ENCODE measurements at places on chromosomes 1 and 21.

- peak; percentile 50 for DNase-seq
These were observed 5.8 kb downstream of the VWA1 start for GRCh38 chr1:1441002-1441888.

- DNase-seq, result no peak
These were observed 341.2 kb downstream of the PTPRU start for GRCh38 chr1:29577512-29577911.

DNA sequence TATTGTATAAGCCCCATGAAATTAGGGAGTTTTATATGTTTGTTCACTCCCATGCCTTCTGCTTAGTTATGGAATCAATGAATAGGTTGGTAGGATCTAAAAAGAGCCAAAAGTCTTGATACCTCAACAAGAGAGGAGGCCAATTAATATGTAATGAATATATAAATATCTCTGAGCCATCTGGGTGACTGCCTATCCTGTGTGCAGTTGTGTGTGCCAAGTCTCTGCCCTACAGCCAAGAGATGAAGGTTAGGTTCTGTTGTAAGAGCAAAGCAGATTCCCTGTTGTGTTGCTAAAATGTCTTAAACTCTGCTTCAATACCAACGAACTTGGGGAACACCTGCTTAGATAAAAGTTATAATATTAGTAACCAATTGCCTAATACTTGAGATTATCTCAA, 61.8 kb upstream of the GORAB start:
- DNase-seq, result no peak

DNA sequence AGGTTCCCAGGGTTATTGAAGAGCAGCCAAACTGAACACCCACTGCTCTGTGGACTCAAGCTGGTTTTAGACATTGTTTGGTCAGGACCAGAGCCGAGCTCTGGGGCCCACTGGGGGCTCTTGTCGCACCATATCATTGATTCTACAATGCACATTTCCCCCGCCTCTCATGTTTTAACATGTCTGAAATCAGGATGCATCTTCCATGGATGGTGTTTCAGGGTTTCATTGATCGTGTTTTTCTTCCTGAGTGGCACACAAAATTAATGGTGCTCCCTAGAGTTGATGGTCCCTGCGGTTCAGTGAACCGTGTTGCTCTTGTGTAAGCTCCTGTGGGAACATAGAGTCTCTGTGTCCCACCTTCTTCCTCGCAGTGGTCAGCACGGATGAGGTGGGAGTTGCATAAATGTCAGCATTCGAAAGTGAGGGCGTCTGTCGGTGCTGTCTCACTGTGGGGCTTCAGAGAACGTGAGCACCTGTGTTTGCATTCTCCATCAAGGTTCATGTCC, 38.3 kb downstream of the GALNT2 start:
- no peak for DNase-seq

- DNase-seq, result peak; percentile 82
These were observed 205.1 kb upstream of the EDN2 start for GRCh38 chr1:41689558-41689981.

DNA sequence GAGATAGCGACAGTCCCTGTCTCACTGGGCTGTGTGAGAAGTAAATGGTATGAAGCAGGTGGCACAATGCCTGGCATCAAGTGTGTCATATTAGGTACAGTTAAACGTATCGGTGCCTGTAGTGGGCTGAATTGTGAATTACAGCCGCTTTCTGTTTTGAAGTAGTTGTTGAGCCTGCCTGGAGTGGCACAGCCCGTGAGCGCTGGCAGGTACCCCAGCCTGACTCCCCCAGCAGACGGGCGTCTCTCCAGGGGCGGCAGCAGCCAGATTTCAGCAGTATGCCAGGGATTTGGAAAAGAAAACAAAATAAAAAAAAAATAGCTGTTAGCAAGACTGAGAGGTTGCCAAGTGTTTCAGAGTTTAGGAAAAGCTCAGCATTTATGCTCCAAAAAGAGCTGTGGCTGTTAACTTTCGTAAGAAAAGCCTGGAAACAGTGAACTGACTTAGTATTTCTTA, 26.6 kb upstream of the GPR153 start:
- DNase-seq, result peak; percentile 40

- DNase-seq, result peak; percentile 28
These were observed 4.8 kb downstream of the ARPC5 start for GRCh38 chr1:183630748-183631147.

DNA sequence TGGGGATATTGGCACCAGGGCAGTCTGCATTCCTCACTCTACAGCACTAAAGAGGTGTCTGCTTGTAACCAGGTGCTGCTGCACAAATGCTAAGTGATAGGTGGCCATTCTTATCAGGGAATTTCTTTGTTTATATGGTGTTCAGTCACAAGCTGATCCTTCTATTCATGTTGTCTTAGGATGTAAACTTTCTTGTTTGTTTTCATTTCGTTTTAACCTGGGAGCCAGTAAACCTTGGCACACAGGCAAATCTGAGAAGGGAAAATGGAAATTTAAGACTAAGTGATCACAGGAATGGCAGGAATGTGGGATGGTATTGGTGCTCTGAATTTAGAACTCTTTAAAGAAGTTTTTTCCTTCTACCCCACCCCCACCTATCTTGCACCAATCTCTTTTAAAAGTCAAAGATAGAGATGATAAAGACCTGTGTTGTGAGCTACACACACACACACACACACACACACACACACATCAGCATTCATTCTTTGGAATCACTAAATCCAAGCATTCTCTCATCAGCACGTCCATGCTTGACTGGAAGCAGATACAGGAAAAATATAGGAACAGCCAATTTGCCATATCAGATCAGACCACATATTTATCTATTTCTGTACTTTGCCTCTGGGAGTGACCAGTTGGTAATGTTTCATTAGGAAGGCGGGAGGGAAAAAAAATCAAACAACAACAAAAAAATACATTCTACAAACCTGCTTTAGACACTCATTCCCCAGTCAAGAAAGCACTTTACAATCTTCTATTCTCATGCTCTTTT, 451.4 kb upstream of the ADGRL2 start:
- no peak for DNase-seq

DNA sequence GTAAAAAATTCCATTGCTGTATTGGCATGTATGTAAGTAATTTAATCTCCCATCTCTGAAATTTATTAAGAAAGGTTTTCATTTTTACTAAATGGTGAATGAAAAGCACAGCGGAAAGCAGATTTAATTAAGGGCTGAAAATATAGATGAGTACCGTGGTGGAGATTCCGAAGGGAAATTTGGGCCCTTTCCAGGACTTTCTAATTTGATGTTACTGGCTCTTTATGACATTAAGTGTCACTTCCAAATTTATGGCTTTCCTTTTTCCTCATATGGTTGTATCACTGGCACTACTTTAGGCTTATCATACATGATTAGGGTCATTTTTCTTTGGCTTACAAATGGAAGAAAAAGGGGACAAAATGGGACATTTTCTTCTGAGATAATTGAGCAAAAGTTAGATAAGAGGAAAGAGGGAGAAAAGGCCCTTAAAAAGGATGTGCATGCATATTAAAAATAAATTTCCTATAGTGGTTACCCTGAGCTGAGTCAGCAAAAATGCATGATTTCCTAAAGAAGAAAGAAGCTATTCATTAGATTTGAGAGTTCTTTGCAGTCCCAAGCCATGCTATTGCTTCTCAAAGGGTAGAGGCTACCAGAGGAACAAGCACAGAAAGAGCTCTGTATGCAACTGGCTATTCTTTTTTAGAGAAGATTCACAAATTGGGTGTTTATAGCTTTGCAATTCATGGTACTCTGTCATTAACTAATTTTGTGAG, 74.9 kb upstream of the CNIH3 start:
- no peak for DNase-seq

DNA sequence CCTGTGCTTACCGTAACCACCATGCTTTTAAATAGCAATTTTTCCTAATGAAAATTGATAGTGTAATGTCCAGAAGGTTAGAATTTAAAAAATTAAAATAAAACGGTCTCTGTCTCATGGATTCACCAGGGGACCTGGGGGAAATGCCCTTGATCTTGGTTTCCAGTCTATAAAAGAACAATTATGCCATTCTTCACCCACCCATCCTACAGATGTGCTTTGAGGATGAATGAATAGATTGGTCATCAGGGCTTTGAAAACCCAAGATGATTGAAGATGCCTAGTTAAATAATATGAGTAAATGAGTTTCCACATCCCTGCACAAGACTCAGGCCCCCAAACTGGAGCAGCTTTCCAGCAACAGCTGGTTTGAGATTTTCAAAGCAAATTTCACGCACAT, 38.7 kb downstream of the CNN3 start:
- no peak for DNase-seq

DNA sequence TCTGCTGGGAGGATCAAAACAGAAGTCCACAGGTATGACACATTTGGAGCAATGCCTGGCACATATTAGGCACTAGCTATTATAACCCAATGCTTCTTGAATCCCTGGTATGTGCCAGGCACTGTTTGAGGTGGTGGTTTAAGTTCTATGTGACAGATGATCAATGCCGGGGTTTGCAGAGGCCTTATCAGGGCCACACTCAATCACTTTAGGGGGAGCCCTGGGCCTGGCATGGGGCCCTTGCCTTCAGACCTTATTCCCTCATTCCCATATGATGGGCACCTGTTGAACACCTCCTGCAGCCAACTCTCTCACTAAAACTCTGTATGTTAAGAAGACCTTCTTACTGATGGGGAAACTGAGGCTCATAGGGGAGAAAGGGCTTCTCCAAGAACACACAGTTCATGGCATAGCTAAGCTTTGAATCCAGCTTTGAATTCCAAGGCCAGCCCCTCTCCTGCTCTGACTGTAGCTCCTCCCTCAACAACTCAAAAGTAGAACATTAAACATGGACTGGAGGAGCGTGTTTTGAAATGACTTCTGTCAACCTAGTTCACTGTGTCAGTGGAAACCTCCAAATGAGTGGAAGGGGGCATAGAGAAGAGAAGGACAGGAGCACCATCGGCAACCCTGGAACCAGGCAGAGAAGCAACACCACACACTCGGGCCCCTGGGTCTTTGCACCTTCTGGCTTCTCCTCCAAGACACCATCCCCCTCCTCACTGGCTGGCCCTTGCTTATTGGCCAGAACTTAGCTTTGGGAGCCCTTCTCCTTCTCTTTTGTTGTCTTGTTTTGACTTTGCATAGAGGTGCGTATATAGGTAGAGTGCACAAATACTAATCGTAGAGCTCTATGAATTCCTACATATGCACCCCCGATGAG, 6.6 kb upstream of the IFFO2 start:
- DNase-seq, result no peak

- no peak for DNase-seq
These were observed 1.8 kb upstream of the C1orf74 start for GRCh38 chr1:209786146-209786545.

DNA sequence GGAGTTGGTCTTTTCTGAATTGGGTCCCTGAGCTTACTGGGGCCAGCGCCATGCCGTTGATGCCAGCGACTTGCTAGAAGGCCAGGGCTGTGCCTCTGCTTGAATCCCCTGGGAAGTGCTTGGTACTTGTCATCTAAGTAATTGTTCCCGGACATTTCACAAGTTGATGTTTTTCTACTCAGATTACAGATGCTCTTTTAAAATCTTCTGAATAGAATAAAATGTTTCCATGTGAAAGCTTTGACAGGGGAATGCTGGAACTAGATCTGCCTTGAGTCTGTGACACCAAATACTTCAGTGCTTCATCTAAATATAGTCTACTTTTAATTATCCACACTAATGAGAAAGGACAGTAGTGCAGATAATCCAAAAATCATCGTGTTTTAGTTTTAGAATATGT, 38.3 kb downstream of the PTGFRN start:
- no peak for DNase-seq

Measured in substantia nigra (tissue), 51 donors.